ENCODE measurements at places on chromosomes 7 and 10.

- no peak for DNase-seq
Observed at GRCh38 chr7:104901240-104901619, 112.8 kb upstream of the KMT2E start.

DNA sequence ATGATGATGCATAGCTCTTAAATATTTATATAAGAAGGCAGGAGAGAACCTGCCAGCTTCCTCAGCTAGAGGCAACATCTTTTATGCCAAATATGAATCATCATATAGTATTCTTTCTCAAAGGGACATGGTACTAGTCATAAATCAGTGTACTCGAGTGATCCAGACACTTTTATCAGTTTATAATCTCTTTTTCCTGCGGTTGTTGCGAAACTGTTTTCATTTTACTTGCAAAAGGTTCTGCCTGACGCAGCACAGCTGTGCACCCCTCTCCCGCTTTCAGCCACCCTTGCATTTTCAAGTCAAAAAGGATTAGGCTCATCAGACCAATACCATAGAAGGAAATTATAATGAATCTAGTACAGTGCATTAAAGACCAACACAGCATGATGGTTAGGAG lies 332.3 kb upstream of the PRKCQ start:
- no peak for DNase-seq

GRCh38 chr10:11685787-11686218 lies 56.4 kb upstream of the ECHDC3 start:
- DNase-seq, result no peak

GRCh38 chr7:39248692-39249090 lies 271.0 kb downstream of the POU6F2 start:
- no peak for DNase-seq

- DNase-seq, result no peak
Observed at GRCh38 chr7:113891828-113892227, 27.0 kb downstream of the PPP1R3A start.

GRCh38 chr7:23242935-23243334 lies 3.6 kb upstream of the GPNMB start:
- DNase-seq, result no peak

DNA sequence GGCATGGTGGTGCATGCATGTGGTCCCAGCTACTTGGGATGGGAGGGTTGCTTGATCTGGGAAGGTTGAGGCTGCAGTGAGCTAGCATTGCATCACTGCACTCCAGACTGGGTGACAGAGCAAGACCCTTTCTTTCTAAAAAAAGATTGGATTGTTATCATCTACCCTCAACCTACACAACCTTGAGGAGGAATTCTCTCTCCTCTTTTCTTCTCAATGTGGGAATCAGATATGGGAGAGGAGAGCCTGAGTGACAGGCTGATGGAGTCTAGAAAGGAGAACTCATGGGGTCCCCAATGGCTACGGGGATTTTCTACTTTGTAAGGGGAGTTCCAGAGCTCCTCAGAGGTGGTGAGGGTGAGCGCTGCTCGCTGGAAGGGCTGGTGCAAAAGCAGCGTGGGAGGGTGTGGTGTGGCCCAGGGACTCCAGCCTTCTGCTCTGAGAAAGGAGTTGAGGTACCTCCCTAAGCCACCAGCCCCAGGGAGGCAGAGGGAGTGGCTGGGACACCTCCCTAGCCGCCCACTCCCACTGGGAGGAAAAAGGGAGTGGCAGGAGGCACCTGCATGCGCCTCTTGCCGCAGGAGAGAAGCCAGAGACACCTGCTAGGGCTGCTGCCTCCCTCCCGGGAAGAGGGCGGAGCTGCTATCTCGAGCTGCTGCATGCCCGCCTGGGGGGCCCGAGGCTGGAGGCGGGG lies 48.4 kb downstream of the GATA3 start:
- DNase-seq, result no peak

DNA sequence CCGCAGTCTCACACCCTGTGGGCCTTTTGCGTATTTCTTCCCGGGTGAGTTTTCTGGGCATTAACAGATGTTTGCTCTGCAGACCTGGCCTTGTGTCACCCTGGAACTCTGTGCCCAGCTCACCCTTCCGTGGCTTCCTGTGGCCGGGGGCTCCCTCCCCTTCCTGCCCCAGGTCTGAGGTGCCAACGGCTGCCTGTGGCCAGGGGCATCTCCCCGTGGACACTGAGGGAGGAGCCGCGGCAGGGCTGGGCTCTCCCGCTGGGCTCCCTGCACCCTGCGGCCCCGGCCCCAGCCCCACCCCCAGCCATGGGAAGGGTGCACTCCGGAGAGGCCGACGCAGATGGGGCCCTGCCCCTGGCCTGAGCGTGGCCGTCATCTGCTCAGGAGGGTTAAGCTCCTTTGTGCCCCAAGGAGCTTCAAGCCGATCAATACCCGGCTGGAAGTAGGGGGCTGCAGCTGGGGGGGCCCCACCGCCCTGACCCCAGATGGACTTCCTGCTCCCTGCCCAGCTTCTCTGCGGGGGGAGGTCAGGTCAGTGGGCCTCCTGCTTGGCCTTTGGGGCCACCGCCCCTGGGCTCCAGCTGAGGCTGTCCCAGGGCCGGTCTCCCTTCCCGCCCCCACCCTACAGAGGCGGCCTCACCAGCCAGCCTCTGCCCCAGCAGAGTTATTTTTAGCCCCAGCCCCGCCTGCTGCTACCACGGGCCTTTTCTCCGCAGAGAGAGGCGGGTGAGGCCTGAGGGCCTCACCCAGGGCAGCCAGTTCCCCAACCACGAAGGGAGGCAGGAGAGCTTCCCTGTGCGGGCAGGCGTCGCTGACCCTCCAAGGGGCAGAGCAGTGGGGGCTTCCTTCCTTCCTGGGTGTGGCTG lies 24.2 kb downstream of the PWWP2B start:
- DNase-seq, result no peak

DNA sequence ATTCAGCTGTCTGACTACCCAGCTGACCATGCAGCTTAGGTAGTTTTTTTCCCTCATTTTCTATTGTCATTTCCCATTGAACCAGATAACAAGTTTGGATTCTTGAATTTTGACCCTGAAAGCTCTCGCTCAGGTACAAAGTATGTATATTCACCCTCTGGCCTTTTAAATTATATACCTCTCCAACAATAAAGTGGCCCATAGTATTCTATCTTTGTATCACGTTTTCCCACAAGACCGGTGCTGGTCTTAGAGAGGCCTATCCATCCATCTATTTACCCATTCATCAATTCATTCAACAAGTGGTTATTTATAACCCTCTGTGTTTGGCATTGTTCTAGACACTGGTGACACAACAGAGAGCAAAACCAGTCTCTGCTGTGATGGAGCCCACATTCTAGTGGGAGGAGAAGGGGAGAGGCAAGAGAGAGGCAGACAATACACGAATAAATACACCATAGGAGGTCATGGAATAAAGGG lies 35.2 kb upstream of the NPSR1 start:
- DNase-seq, result no peak

GRCh38 chr7:66669496-66669895 lies 40.8 kb downstream of the KCTD7 start:
- no peak for DNase-seq

DNA sequence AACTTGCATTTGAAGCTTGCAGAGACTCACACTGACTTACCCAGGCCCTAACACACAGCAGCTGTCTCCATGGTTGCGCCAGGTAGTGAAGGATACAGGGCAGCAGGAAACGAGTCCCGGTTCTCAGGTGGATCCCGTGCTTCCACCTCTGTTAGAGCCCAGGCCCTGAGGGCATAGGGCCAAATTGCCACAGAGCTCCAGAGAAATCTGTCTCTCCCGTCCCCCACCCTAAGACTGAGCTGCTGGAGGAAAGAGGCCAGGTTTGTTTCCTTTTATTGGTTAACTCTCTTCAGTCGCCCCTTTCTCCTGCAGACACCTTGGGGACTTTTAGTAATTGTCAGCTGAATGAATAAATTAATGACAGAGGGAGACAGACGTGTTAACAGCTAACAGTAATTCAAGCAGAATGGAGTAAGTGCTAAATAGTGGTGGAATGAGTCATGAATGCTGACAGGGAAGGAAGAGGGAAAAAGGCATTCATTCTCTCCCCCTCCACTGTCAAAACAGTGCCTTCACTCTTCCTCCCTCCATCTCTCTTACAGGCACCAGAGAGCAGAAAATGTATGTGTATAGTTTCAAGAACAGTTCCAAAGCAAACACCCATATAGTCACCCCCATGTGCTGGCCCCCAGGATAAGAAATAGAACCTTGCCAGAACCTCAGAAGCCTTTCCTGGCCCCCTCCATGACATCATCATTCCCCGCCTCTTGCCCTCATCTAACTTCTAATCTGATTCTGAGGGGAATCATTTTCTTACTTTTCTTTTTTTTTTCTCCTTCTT lies 16.8 kb upstream of the DLG5 start:
- no peak for DNase-seq

Measured in NCI-H187 treated with DMSO at 0.1 percent for 48 hours (cell line).